Cortex of kidney (tissue), 1 donor: ENCODE measurements at places on chromosomes 6 and 20.

- DNase-seq: no peak
Measured at GRCh38 chr6:27693766-27694546, 218.2 kb downstream of the OR2B2 start.

DNA sequence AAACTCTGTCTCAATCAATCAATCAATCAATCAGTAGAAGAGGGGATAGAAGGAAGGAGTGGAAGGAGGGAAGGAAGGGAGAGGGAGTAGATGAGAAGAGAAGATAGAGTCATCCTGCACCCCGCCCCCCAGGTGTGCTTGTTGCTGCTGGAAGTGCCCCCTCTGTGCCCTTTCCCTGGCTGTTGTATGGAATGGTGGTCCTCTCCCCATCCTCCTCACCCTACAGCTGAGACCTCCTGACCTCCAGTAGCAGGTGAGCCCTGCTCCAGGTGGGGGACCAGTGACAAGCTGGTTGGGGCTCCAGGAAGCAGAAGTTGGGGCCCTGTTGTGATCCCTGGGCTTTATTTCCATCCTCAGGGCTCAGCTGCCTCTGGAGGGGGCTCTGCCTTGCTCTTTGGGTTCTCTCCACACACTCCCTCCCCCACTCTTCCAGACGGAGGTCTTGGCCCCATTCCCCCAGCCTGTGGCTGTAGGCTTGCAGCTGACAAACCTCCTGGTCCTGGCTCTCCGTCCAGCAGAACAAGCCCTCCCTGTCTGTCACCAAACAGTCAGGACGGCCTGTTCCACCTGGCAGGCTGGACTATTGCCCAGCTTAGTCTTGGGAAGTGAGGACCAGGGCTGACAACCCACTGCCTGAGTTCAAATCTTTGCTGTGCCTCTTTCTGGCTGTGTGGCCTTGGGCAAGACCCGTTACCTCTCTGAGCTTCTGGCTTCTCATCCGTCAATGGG is 26.0 kb upstream of the SCRT2 start:
- DNase-seq: no peak

DNA sequence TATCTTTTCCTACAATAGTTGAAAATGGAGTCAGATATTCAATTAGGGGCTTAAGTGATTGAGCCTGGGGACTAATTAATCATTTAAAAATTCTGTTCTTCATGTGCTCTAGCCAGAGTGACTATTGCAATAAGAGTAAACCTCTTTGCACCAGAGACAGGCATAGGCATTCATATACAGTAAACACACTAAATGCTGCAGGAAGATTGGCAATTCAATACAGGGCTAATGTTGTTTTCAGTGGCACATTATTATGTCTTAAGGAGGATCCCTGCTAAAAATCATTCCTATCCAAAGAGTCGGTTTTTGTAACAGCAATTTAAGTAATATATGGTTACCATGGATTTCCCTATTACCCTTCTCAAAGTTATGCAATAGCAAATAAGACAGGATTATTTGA is 1.2 kb downstream of the PDE7B start:
- DNase-seq: no peak

DNA sequence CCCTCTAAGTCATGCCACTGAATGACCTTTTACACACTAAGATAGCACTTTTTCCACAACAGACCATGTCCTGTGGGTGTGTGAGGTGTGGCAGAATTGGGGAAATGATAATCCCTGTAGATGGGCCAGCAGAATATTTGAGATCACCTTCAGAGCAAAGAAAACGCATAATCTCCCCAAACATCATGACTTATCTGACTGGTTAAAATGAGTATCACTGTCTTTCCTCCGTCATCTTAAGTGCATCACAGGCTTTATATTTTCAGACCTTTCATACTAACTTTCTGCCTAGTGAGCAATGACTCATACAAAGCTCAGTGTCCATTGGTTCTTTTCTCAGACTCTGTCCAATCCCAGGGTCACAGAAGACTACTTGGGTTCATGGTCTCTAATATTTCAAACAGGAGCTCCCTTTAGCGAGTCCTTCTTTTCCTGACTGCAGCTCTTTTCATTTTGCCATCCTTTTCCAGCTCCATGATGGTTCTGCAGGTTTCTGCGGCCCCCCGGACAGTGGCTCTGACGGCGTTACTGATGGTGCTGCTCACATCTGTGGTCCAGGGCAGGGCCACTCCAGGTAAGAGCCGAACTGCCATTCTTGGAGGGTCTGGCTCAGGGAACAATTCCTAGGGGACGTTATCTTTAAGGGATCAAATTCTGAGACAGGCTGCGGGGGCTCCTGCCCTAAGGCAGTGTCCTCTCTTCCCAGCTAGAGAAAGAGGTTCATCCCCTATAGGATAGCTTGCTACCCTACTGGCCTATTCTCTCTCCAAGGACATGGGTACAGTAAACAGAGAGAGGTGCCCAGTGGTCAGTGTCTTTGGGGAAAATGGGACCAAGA is at the start of gene HLA-DPB1:
Gene HLA-DPB1, plus strand, starts transcription at position 423 of the 838 bp plus-strand sequence. Its CDS starts 52 bp downstream, at position 475.
- DNase-seq: no peak
